Breast epithelium (tissue), 4 donors: ENCODE measurements at places on chromosomes 6 and 20. TPM values are rescaled to one million over a fixed set of nuclear protein-coding genes. Genes with fewer than 3 reads are reported as not detected.

GRCh38 chr6:12601881-12602280, 114.7 kb upstream of the PHACTR1 start:
- no peak for DNase-seq

DNA sequence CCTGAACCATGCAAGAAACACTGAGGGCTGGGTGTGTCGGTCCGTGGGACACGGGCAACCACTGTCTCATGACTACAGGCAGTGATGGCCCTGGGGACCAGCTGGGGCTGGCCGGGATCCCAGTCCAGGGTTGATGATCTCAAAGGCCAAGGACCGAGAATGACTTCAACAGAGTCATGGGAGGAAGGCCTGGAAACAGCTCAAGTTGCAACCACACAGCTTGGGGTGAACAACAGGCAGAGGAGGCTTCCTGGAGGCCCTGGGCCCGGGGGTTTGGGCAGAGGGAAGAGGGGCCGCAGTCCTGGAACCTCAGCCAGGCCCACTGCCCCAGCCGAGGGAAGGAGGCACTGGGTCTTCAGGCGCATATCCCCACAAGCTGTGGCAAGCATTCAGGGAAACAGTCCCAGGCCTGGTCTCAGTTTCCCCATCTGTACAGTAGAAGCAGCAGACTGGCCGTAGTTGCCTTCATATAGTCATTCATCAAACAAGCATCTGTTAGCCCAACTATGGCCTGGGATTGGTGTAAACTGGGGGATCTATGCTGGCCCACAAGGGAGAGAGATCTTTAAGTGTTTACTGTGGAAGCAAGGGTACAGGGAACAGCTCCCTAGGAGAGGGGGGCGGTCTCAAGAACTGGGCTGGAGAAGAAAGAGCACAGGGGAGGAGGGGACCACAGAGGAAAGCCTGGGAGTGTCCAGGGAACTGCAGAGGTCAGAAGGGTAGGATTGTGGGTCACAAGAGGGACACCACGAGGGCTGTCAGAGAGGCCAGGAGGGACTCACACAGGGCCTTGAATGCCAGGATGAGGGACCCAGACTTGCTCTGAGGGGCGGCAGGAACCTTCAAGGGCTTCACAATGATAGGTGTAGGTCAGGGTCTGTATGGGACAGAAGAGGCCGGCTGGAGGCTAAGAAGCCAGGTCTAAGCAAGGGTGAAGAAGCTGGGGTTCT, 2.1 kb downstream of the MYL9 start:
- DNase-seq, result no peak

- DNase-seq, result no peak
These were observed 25.3 kb downstream of the NRN1 start for GRCh38 chr6:5981126-5982026.

- DNase-seq, result no peak
These were observed 48.9 kb downstream of the ANKRD60 start for GRCh38 chr20:58179432-58180099.

DNA sequence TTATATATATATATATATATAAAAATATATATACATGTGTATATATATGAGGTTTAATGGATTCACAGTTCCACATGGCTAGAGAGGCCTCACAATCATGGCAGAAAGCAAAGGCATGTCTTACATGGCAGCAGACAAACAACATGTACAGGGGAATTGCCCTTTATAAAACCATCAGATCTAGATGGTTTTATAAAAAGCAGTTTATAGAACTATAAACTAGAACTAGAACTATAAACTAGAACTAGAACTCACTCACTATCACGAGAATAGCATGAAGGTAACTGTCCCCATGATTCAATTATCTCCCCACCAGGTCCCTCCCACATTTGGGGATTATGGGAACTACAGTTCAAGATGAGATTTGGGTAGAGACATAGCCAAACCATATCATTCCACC, 56.8 kb downstream of the PDSS2 start:
- no peak for DNase-seq

DNA sequence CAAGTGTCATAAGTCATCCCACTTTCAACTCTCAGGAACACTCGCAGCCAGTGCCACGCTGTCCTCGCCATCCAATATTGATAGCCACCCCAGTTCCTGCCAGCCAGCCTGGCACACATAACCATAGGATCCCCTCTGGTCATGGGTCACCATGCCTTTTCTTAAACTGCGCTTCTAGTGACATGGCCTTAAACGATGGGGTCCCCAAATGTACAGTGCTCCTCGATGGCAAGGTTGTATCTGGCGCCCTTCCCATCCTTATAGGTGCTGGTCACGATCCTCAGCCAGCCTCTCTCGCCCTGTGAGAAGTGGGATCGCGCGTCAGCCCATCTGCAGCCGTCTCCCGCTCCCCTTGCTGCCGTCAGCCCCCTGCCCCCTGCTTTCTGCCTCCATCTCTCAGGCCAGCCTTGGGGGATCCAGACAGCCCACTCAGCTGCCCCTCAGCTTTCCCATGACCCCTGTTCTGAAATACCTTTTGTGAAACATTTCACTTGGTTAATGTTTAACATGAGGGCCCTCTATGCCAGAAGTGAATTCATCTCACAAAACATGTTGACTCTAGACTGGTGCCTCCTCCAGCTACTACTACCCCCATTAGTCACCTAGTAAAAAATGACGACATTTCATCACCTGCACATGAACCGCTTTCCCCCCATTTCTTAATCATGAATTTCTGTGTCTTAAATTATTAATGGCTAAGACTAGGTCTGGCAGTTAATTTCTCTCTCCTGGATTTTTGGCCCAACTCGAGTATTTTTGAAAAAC, 11.4 kb downstream of the CTSZ start:
- DNase-seq, result no peak

GRCh38 chr6:14757418-14757817, 488.5 kb upstream of the JARID2 start:
- DNase-seq, result no peak

DNA sequence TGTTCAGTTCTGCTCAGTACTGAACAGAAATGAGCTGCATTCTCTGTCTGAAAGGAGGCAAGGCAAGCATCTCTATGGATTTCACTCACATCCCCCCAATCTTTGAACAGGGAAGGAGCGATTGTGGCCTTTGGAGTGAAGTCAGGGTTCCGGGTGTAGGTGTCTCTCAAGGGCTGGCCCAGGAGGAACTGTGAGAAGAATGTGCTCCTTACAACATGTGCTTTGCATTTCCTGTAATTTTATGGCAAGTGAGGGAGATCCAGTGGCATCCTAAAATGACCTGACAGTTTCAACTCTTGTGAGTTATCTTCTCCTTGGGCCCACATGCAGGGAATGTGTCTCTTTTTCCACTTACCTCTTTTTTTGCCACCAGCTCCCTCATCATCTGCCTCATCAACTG, 63.0 kb upstream of the RIN2 start:
- DNase-seq, result no peak

- DNase-seq, result no peak
These were observed 89.8 kb downstream of the ATRN start for GRCh38 chr20:3560578-3560977.

GRCh38 chr6:111823831-111824607, 49.2 kb downstream of the FYN start:
- DNase-seq, result no peak

DACT2 gene
- 1.0 TPM for total RNA-seq

DNA sequence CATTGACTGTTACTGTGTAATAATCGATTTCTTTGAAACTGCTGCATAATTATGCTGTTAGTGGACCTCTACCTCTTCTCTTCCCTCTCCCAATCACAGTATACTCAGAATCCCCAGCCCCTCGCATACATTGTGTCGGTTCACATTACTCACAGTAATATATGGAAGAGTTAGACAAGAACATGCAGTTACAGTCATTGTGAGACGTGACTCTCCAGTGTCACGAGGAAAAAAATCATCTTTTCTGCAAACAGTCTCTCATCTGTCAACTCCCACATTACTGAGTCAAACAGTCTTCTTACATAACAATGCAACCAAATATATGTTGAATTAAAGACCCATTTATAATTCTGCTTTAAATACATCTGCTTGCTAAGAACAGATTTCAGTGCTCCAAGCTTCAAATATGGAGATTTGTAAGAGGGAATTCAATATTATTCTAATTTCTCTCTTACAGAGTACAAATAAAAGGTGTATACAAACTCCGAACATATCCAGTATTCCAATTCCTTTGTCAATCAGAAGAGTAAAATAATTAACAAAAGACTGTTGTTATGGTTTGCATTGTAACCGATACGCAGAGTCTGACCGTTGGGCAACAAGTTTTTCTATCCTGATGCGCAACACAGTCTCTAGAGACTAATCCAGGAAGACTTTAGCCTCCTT, 113.3 kb downstream of the TMEM242 start:
- DNase-seq, result no peak

MAVS gene
- total RNA-seq, result 24.6 TPM
